ENCODE measurements at places on chromosomes 5 and 9. TPM values are rescaled to one million over a fixed set of nuclear protein-coding genes. Genes with fewer than 3 reads are reported as not detected.

GRCh38 chr5:147188200-147189108 lies 46.4 kb upstream of the STK32A start:
- peaks cover 18% of the 10 kb centered on the region for H3K27me3 ChIP-seq
- H3K36me3 ChIP-seq = no peaks in the 10 kb centered on the region
- H3K27ac ChIP-seq = no peak overlapping the region
- no peak for DNase-seq
- H3K4me3 ChIP-seq = peak overlapping the region; percentile 38

DNA sequence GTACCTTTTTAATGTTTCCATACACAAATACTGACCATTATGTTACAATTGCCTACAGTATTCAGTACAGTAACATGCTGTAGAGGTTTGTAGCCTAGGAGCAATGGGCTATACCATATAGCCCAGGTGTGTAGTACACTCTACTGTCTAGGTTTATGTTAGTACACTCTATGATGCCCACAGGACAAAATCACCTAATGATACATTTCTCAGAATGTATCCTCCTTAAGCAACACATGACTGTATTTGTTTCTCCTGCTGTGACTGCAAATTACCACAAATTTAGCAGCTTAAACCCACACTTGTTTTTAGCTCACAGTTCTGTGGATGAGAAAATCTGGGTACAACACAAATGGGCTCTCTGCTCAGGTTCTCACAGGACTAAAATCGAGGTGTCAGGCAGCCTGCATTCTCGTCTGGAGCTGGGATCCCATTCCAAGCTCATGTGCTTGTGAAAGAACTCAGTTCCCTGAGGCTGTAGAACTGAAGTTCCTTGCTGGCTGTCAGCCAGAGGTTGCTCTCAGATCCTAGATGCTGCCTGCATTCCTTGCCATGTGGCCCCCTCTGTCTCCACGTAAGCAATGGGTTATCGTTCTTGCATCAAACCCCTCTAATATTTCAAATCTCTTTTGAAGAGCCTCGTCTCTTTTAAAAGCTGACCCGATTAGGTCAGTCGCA lies 38.6 kb upstream of the PIK3R1 start:
- H3K4me3 ChIP-seq = no peak overlapping the region
- DNase-seq = no peak
- no peaks in the 10 kb centered on the region for H3K36me3 ChIP-seq
- H3K4me1 ChIP-seq = peaks cover 10% of the 10 kb centered on the region
- no peak overlapping the region for H3K27ac ChIP-seq
- no peaks in the 10 kb centered on the region for H3K27me3 ChIP-seq

DNA sequence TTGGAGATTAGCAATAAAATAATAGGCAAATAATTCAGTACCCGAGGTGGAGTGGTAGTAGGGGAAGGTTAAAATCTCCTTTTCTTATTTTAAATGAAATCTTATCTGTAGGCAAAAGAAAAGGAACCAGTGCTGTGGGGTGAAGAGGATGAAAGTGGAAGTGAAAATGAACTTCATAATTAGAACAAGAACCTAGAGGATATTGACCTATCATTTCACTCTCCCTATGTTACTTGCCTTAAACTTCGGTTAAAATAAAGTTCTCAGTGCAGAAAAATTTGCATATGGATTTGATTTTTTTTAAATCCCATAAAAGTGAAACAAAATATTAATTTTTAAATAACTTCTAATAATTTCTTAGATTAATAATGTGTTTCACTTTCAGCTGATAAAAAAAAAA lies 1094.9 kb upstream of the C9orf72 start:
- no peaks in the 10 kb centered on the region for H3K4me1 ChIP-seq
- no peaks in the 10 kb centered on the region for H3K36me3 ChIP-seq
- H3K27me3 ChIP-seq = no peaks in the 10 kb centered on the region
- H3K4me3 ChIP-seq = no peak overlapping the region
- DNase-seq = no peak

The KLHL3 gene
- total RNA-seq = 26.3 TPM

DNA sequence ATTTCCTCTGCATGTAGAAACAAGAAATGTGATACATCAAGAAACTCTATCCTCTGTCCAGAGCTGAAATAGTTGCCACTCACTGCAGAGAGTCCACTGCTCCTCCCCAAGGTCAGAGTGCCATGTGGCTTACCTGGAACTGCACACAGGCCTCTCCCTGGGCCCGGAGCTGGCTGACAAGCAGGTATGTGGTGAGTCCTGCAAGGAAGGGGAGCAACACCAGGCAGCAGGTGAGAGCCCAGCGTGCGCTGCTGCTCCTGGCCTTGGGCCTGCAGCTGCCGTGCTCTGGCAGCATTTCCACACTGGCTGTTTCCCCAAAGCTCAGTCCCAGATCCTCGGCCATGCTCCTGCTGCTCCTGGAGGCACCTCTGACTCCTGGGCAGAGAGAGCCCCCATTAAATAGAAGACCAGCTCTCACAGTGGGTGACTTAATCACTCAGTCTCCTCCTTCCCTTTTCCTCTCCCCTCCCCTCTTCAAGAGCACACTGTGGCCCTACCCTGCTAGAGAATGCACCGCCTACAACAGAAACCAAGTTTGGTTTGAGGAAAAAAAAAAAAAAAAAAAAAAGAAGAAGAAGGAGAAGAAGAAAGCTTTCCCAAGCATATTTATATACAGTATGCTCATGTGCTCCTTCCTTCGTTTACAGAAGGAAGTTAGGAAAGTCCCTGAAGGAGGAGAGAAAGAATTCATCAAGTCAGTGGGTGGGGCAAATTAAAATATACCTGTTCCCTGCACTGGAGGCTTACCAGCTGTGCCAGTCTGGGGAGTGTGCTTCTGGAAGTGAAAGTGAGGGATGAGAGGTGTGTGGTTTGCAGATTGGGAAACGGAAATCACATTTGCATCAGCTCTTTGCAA lies at the start of gene TNFSF15:
Gene TNFSF15, minus strand, starts transcription at position 370 of the 856 bp plus-strand sequence. Its CDS starts 27 bp downstream, at position 343.
- peaks cover 31% of the 10 kb centered on the region for H3K27me3 ChIP-seq
- no peak within 1 kb of the TSS for H3K27ac ChIP-seq
- no peaks in the 10 kb centered on the region for H3K36me3 ChIP-seq
- DNase-seq = no peak

DNA sequence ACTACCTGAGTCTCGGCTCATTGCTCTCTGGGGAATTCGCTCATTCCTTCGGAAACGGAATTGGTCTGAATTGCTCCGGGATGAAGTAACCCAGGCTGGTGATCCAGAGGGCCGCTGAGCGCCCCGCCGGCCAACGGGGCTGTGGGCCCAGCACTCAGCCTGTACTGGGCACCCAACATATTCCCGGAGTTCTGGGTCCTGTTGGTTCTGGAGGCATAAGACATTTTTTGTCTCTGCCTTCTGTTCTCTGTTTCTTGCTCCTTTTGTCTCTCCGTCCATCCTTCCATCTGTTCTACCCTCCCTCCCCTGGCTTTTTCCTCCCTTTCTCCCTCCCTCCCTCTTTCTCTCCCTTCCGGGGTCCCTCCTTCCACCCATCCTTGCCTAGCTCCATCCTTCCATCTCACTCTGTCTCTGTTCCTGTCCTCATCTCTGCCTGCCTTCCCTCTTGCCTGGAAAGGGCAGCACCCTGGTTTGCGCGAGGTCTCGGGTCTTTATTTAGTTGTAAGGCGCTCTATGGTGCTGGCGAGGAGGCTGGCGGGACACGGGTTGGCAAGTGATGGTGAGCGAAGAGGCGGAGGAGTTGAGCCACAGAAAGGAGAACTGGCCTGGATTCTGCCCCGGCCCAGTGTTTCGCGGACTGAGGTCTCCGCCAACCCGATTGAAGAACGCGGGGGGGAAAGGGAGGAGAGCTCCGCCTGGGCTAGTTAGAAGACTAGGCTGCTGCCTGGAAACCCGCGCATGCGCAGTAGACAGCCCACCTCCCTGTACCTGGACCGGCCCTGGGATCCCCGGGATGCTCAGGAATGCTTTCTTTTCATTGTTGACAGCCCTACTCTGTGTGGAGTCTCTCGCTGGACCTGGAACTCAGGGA lies 1468.0 kb downstream of the FOXD4L5 start:
- DNase-seq = peak; percentile 82
- peaks cover 56% of the 10 kb centered on the region for H3K27me3 ChIP-seq

The HTR1A gene
- total RNA-seq = not detected

GRCh38 chr5:125134216-125135081 lies 388.0 kb upstream of the ZNF608 start:
- H3K4me3 ChIP-seq = no peak overlapping the region
- no peaks in the 10 kb centered on the region for H3K36me3 ChIP-seq
- no peaks in the 10 kb centered on the region for H3K4me1 ChIP-seq

The OGN gene
- 19.2 TPM for total RNA-seq

The TCF7 gene
- total RNA-seq = 3.0 TPM

- peaks cover 13% of the 10 kb centered on the region for H3K36me3 ChIP-seq
- no peaks in the 10 kb centered on the region for H3K27me3 ChIP-seq
- no peak for DNase-seq
- no peak overlapping the region for H3K27ac ChIP-seq
- peaks cover 12% of the 10 kb centered on the region for H3K4me1 ChIP-seq
Measured at GRCh38 chr9:136233411-136233810, 12.2 kb downstream of the QSOX2 start.

The SLC6A7 gene
- total RNA-seq = not detected

DNA sequence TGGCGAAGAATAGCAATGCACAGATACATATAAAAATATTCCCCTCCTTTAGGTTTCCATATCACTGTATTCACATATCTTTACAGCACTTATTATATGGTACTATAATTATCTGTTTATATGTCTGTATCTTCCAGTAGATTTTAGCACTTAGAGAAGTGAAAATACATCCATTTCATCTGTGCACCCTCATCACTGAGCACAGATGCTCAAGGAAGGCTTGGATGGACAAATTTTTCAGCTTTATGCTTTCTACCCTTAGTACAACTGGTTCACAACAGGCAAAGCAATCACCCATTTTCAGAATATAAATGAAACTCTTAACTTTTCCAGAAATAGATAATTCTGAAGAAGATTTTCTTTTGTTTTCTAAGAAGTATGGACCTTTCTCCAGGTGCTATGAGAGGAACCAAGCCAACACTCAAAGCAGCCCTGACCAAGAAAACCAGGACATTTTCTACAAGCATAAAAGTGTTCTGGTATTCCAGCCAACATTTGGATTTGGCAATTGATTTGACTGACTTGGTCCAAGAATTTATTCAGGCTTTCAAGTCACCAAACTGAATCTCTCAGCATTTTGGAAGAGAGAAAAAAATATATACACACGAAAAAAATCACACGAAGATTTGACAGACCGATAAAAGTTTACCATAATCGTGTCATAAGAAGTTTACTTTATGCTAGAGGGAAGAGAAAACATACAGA lies 170.2 kb upstream of the CD180 start:
- H3K27ac ChIP-seq = no peak overlapping the region
- no peaks in the 10 kb centered on the region for H3K4me1 ChIP-seq
- no peaks in the 10 kb centered on the region for H3K27me3 ChIP-seq

DNA sequence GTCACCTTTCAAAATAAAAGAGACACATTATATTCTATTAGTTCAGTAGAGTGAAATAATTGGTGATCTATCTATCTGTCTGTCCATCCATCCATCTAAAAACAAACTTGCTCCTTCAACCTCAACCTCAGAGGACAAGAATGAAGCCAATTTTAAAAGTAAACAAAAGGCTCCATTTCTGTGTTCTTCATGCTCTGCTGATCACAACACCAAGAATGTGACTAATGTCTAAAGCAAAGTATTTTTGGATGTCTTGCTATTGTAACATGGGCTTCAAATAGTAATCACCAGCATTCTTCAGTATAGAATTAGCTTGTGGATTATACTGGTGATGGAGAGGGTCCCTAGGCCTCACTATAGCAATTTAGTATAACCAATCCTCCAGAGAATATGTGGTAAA lies 1304.4 kb downstream of the MAT2B start:
- H3K27me3 ChIP-seq = no peaks in the 10 kb centered on the region
- no peaks in the 10 kb centered on the region for H3K4me1 ChIP-seq
- no peak overlapping the region for H3K27ac ChIP-seq
- H3K4me3 ChIP-seq = no peak overlapping the region

The TSSK1B gene
- not detected for total RNA-seq

- H3K27me3 ChIP-seq = peaks cover 94% of the 10 kb centered on the region
- H3K4me3 ChIP-seq = no peak overlapping the region
- H3K27ac ChIP-seq = no peak overlapping the region
- no peaks in the 10 kb centered on the region for H3K36me3 ChIP-seq
Measured at GRCh38 chr9:132978112-132978450, 413 bp upstream of the GFI1B start.

DNA sequence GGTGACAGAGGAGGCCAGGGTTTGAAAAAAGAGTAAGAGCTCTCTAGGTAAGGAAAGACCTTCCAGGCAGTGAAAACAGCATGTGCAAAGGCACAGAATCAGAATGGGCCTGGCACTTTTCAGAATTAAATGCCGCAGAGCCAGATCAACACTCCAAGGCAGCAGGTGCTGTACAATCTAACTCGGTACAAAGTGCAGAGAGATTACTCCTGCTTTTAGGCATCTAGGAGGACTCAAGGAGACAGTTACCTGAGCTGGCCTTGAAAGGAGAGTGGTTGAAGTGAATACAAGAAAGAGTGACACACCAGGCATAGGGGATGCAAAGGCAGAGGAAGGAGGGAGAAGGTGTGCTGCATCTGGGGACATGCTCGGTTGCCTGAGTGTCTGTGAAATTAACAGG lies 21.5 kb downstream of the HRH2 start:
- DNase-seq = no peak
- H3K27me3 ChIP-seq = no peaks in the 10 kb centered on the region
- H3K4me1 ChIP-seq = peaks cover 87% of the 10 kb centered on the region
- H3K36me3 ChIP-seq = peaks cover 14% of the 10 kb centered on the region
- no peak overlapping the region for H3K4me3 ChIP-seq

DNA sequence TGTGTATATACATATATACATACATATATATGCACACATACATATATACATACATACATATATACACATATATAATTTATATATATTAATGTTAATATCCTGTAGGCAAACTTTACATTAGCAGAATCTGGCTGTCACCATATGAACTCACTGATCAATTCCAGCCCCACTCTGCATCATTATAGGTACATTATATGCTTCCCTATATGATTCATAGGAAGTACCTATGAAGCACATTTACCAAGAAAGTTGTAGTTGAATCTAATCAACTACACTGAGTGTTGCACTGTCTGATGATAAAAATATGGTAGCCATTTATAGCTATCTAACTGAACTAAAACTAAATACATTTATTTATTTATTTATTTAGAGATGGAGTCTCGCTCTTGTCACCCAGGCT lies 5.5 kb upstream of the SPATA6L start:
- peaks cover 2% of the 10 kb centered on the region for H3K4me1 ChIP-seq
- H3K27me3 ChIP-seq = no peaks in the 10 kb centered on the region
- H3K27ac ChIP-seq = no peak overlapping the region
- H3K4me3 ChIP-seq = no peak overlapping the region
- no peaks in the 10 kb centered on the region for H3K36me3 ChIP-seq

GRCh38 chr5:107012371-107012770 lies 658.4 kb downstream of the EFNA5 start:
- H3K27ac ChIP-seq = no peak overlapping the region
- H3K4me3 ChIP-seq = no peak overlapping the region
- DNase-seq = no peak
- no peaks in the 10 kb centered on the region for H3K4me1 ChIP-seq
- no peaks in the 10 kb centered on the region for H3K36me3 ChIP-seq
- H3K27me3 ChIP-seq = no peaks in the 10 kb centered on the region

The ISOC1 gene
- total RNA-seq = 112 TPM

The BNC2 gene
- total RNA-seq = 3.5 TPM

GRCh38 chr5:168179192-168179593 lies 112.3 kb upstream of the WWC1 start:
- no peak overlapping the region for H3K4me3 ChIP-seq
- no peaks in the 10 kb centered on the region for H3K36me3 ChIP-seq
- peak overlapping the region; percentile 83 for H3K27ac ChIP-seq
- no peaks in the 10 kb centered on the region for H3K27me3 ChIP-seq

The CCDC112 gene
- total RNA-seq = 5.3 TPM

GRCh38 chr9:33446240-33446945 lies 1.0 kb downstream of the AQP3 start:
- DNase-seq = no peak
- H3K27ac ChIP-seq = peak overlapping the region; percentile 83
- H3K27me3 ChIP-seq = no peaks in the 10 kb centered on the region
- peaks cover 28% of the 10 kb centered on the region for H3K4me1 ChIP-seq

Measured in left ventricle myocardium inferior (tissue), 1 donor.